NCI-H1930 (cell line): ENCODE measurements at places on chromosomes 6 and 20.

GRCh38 chr20:62553136-62553837 lies 77.5 kb upstream of the GATA5 start:
- DNase-seq, result no peak

- no peak for DNase-seq
Measured at GRCh38 chr20:4808872-4809271, 87.2 kb downstream of the PRND start.

DNA sequence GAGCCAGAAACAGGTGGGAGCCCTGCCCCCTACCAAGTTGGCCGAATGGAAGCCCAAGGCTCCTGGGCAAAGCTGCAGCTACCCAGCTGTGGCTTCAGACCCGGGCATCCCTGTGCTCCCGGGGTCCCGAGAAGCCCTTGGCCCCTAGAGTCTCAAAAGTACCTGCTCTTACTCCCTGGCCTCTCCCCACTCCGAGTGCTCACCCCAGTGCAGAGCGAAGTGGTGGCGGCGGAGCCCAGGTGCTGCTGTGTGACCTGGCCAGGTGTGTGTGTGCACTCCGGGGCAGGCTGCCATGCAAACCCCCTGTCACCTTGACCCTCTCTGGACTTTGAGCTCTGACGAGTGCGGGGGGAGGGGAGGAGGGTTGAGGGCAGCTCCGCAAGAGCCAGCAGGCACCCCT lies 493.8 kb upstream of the MANEA start:
- DNase-seq, result no peak

DNA sequence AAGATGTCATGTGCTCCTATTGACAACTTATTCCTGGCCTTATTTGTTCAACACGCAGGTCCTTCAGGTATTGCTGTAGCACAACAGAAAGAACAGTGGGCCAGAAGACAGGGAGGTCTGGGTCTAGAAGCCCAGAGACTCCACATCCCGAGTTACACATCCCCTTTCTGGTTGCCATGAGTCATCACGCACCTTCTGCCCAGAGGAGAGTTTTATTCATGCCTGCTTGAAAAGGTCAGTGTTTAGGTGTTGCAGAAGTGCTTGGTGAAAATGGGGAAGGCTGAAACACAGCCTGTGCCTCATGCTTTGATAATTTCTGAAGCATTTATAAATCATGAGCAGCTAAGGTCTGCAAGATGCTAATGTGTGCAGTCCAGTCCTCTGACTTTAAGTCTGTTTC lies 256.4 kb downstream of the GMPR start:
- no peak for DNase-seq
